ENCODE measurements at places on chromosomes 7 and 10. TPM values are rescaled to one million over a fixed set of nuclear protein-coding genes. Genes with fewer than 3 reads are reported as not detected.

The AMPH gene
- not detected for polyA plus RNA-seq

The C10orf143 gene
- 1.4 TPM for polyA plus RNA-seq

The LRRC18 gene
- polyA plus RNA-seq: not detected

The AKR1D1 gene
- polyA plus RNA-seq: not detected

The NUDT13 gene
- 1.3 TPM for polyA plus RNA-seq

The SH2B2 gene
- 0.59 TPM for polyA plus RNA-seq

The ARMS2 gene
- polyA plus RNA-seq: 0.08 TPM

The BAIAP2L1 gene
- polyA plus RNA-seq: 41.7 TPM

The DNA2 gene
- 7.6 TPM for polyA plus RNA-seq

The STAM gene
- 34.9 TPM for polyA plus RNA-seq

The H2BK1 gene
- polyA plus RNA-seq: not detected

The ZNF32 gene
- 25.6 TPM for polyA plus RNA-seq

The JMJD1C gene
- polyA plus RNA-seq: 24.9 TPM
